ENCODE measurements at places on chromosomes 1 and 21. TPM values are rescaled to one million over a fixed set of nuclear protein-coding genes. Genes with fewer than 3 reads are reported as not detected.

The TCHH gene
- total RNA-seq, result 0.04 TPM

The CDK11A gene
- total RNA-seq, result 8.2 TPM

The ENAH gene
- 59.5 TPM for total RNA-seq

The MLLT11 gene
- total RNA-seq, result 10.9 TPM

The HUNK gene
- 0.20 TPM for total RNA-seq

The C1QA gene
- total RNA-seq, result 107 TPM

The NUDT17 gene
- 3.2 TPM for total RNA-seq

The CELA2A gene
- total RNA-seq, result not detected

DNA sequence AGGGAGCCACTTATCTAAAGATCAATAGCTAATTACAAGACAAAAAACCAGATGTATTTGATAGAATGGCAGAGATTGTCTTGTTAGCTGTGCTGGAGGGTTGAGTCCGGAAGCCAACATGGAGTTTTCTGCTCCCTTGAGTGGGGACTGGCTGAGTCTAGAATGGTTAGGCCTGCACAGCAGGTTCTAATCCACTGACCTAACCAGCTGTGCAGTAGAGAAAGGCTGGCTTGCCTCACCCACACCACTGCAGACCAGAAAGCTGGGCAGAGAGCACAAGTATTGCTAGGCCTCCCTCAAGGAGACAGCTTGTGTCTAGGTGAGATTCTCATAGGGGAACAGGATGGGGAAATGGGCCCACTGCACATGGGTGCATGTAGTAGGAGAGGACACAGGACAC is 11.7 kb upstream of the GNG12 start:
- no peaks in the 10 kb centered on the region for H3K27me3 ChIP-seq
- no peak for DNase-seq
- no peak overlapping the region for H3K27ac ChIP-seq
- no peak overlapping the region for H3K4me3 ChIP-seq
